Stimulated activated CD4-positive, alpha-beta T cell treated with anti-CD3 and anti-CD28 coated beads, Interleukin-4, amount 100 ng/mL, for 48 hours (primary cell): ENCODE measurements at places on chromosomes 12 and 14.

DNA sequence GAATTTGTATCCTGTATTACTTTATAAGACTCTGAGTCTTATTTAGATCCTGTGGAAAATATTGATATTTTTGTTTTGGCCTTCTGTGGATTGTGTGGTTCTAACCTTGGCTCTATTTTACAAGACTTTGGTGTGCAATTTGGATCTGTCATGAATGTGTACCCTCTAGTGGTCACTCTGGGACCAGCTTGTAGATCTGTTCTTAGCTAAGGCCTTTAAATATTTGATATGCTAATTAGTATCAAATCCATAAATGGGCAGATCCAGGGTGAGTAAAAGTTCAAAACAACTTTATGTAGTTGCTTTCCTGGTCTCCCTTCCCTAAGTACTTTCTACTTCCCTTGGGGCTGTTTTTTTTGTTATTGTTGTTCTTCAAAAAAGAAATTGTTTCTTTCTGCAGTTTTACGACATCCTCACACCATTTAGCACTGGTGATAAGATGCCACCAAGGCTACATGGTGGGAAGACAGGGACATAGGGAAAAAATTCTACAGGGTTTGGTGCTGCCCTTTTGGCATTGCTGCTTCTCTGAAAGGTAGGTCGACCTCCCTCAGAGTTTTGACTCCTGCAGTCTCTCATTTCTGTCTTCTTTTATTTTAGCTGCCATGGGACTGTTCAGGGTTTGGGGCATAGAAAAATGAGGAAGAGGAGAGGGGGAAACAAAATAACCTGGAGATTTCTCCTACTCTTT lies 238.5 kb downstream of the GPHN start:
- no peak for DNase-seq

DNA sequence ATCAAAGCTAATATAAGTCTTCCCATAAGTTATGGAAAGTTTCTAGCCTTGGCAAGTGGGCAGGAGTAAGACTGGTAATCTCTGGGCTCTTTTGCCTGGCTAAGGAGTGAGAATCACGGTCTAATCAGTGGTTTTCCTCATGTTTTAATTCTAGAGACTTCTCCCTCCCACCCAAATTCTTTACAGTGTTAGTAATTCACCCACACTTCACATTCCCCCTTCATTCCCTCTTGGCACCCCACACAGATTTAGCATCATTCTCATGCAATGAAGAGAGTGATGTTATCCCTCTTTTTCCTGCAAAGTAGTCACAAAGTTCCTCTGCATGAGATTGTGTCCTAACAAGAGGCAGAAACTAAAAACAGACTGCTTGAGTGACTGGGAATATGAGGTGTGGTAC lies 28.6 kb upstream of the CACNA2D4 start:
- DNase-seq = no peak

DNA sequence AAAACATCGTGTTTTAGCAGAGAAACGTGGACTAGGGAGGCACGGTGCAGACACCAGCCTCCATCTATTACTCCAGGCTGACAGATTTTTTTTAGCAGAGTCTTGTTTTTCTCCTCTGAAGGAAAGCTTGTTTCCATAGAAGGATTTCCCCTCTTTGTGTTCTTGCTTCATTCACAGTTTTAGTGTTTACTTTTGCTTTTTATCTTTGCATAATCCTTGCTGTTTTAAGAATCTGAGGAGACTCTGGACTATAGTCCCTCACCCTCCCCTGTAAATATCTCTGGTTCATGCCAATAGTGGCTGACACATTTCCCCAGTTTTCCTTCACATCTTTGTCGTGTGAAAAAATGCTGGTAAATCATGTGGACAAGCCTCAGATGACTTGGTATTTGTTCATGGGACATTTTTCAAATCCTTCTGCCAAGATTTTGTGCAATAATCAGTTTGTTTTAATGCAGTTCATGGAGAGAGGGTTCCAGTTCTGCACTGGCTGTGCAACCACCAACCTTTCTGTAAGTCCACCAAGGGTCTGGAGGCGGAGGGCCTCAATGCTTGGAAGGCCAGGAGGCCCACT lies 39.9 kb upstream of the TMCC3 start:
- DNase-seq = no peak

DNA sequence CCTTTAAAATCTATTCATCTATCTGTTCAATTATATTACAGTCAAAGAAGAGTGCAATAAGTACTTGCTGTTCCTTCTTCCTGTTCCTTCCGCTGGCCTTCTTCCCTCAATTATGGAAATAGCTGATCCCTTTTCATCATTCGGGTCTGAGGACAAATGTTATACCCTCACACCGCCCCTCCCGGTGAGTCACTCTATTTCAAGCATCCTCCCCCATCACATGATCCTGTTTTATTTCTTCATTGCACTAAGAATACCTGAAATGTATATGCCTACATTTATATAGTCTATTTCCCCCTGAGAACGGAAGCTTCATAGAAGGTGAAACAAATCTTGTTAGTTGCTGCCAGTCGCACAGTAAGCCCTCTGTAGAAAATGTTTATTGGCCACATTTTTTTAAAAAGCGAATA lies 2.5 kb downstream of the SLC38A1 start:
- DNase-seq = no peak

DNA sequence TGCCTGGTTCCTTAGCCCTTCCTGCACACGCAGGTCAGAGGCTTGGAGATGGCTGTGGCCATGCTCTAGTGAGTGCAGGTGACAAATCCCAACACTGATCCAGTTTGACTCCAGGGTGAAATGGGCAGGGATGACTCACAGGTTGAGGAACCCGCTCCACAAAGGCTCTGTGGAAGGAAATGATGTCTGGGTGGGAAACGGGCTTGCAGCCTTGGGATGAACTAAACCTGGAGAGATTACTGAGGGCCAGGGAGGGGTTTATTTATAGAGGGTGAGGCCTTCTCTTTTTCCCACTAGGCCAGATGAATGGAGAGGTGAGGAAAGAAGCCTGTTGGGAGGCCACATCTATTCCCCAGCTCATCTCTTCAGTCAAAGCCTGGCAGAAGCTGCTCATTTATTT lies 29.3 kb upstream of the EMP1 start:
- no peak for DNase-seq

- DNase-seq = no peak
Observed at GRCh38 chr12:45433441-45433868, 217.6 kb downstream of the ANO6 start.

DNA sequence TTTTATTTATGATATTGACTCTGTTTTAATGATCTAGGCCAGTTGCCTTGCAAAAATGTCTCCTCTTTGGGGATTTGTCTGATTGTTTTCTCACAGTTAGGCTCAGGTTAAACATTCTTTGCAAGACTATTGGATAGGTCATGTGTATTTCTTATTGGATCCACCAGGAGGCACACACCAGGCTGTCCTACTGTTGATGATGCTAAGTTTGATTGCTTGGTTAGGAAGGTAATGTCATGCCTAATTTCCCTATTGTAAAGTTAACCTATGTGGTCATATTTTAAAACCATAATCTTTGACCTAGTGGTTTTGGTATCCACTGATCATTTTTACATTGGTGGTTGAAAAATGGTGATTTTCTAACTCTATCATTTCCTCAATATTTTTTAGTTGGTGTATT lies 137.1 kb downstream of the BRMS1L start:
- no peak for DNase-seq

DNA sequence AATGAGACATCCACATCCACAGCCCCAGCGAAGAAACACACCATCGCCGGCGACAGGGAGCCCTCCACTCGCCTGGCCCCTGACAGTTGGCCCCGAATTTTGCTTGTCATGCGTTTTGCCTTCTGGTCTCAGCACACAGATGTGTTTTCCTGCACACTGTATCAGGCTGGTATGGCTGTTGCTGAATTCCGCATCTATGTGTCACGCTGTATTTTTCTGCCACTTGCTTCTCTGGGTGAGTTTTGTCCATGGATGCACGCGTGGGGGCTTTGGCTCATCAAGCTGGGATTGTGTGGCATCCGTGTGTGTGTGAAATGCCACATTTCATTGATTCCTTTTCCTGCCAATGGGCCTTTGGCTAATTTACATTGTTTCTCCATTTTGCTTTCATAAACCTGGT lies 26.5 kb downstream of the ARL6IP4 start:
- DNase-seq = no peak

DNA sequence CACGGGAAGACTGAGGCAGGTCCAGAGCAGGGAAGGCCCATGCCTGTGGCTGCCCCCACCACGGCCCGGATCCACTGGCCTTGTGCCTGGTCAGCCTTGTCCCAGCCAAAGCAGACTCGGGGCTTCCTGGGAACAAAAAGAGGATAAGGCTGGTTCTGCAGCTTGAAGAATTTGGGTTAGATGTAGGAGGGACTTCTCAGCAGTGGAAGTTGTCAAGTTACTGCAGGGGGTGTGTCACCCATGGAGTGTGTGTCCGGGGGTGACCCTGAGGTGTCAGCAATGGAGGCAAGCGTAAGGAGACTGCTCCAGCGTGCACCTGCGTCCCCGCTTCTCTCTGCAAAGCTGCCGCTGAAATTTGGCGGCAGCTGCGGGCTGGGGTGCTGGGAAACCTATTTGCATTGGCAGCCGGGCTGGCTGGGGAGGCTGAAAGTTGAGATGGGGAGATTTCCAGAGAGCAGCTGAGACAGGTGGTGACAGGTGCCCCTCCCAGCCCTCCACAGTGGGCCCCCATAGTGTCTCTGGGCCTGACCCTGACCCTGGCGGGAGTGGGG lies 12.5 kb upstream of the TNFAIP2 start:
- no peak for DNase-seq

GRCh38 chr12:75750716-75751306 lies 239.4 kb upstream of the KRR1 start:
- DNase-seq = no peak

GRCh38 chr12:45833401-45833800 lies 103.9 kb downstream of the ARID2 start:
- no peak for DNase-seq

GRCh38 chr14:38578278-38578681 lies 322.4 kb upstream of the CLEC14A start:
- no peak for DNase-seq

DNA sequence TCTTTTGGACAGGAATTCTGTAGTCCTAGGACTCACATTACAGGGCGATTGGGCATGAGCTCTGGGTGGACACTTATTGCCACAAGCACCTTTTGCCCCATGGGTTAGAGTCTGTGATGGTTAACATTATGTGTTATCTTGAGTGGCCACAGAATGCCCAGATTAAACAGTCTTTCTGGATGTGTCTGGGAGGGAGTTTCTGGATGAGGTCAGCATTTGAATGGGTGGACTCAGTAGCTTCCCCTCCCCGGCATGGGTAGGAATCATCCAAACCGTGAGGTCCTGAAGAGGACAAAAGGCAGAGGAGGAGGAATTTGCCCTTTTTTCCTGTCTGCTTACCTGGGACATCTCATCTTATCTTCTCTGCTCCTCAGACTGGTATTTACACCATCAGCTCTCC lies 85.6 kb downstream of the BMP4 start:
- DNase-seq = no peak

DNA sequence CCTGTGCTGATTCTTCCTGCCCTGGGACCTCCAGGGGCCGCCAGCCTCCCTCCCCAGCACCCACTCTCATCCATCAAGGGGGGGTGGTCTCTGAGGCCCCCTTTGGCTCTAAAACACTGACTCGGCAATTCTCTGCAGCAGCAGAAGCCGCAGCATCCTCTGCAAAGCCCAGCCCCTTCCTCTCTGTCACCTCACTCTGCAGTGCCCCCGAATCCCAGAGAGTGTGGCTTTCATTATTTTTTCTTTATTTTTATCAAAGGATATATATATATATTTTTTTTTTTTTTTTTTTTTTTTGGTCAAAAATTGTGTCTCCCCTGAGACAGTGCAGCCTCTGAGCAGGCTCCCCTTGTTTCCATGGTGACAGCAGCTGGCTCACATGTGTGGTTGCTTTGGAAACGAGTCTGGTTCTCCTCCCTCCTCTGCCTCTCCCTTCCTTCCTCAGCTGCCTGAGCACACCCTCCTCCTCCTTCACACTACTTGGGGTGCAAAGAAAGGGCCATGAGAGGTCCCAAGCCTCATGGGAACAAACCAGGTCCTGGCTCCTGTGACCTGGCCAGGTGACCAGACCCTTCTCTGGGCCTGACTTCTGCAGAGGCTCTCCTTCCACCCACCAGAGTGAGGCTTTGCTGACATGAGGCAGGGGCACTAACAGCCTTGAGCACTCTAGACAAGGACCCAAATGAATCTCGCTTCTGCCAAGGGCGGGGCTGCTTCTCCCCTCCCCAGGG lies 100.5 kb downstream of the LRRC74A start:
- DNase-seq = no peak

DNA sequence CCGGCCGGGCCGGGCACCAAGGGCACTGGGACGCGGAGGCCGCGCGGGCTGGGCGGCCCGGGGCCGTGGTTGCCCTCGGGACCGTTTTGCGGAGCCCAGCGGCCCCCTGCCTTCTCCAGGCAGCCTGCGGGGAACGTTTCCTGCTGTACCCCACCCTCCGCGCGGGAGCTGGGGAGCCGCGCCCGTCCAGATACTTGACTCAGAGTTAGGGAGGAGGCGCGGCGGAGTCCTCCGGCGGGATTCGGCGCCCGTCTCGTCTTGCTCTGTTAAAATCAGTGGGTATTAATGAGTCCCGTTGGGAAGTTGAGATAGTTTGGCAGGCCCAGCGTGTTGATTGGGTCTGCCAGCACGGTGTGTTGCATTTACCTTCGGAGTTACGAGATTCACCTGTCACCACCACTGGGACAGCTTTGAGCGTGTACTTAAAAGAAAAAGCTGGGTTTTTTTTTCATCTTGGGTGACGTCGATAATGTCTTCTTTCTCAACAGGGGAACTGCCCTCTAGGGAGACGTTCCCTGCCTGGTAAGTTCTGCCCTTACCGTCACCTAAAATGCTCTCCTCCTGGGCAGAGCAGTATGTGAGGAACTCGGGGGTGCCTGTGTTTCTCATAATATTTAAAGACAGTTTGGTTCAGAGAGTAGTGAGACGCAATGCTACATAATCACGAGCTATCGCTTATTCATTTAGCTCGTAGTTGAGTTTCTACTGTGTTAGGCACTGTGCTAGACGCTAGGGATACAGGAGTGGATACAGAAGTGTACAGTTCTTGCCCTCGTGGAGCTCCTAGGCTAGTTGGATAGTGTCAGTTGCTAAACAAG lies 596 bp downstream of the DLST start:
- DNase-seq = peak; percentile 39

DNA sequence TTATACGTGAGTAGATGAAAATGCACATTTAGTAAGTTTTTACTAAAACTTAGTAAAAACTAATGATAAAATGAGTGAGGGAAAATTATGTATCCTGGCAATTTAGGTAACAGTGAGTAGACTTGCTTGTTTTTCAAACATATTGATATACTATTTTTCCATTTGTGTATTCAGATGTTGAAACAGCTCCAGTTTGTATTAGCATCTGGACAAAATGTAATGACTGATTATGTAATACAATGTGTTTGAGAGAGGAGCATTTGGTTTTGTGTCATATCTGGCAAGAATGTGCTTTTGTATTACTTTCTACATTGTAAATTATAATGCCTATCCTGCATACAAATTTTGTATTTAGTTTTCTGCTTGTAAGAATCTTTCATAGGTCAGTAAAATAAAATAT lies 5.6 kb downstream of the CNOT2 start:
- no peak for DNase-seq

DNA sequence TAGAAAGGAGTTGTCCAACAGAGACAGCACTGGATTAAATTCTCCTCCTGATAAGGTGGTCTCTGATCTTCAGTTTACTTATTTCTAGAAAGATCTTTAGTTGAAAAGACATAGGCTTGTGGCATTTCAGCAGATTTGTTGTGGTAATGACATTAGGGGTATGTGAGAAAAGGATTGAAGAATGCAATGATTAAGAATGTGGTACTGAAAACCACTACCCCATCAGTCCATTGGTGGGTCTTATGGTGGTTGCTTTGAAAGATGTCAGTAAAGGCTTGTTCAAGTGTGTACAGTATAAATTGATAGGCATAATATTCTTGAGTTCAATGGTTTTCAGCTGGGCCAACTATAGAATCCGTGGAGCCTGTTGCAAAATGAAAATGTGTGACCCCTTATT lies 10.8 kb downstream of the PPFIBP1 start:
- DNase-seq = no peak

GRCh38 chr12:3598896-3599860 lies 108.2 kb downstream of the PRMT8 start:
- no peak for DNase-seq
